ENCODE measurements at places on chromosomes 13 and 19.

DNA sequence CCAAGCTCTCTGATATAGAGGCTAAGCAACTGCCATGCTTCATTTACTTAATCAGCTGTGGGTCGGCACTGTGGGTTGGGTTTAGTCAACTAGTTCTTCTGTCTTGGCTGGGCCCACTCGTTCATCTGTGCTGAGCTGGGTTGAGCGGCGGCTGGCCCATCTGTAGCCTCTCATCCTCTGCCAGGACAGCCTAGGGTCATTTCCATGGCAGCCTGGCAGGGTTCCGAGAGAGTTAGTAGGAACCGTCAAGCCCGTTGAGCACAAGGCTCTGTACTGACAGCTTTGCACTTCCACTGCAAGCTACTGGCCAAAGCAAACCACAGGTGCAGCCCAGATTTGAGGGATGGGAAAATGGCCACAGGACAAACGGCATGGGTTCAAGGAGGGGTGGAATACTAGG is 6.6 kb upstream of the ZNF835 start:
- DNase-seq = no peak

- no peak for DNase-seq
These were observed 315.7 kb downstream of the KCTD12 start for GRCh38 chr13:76570510-76570971.

GRCh38 chr19:40797963-40798682 is 868 bp upstream of the EGLN2 start:
- DNase-seq = peak; percentile 41

DNA sequence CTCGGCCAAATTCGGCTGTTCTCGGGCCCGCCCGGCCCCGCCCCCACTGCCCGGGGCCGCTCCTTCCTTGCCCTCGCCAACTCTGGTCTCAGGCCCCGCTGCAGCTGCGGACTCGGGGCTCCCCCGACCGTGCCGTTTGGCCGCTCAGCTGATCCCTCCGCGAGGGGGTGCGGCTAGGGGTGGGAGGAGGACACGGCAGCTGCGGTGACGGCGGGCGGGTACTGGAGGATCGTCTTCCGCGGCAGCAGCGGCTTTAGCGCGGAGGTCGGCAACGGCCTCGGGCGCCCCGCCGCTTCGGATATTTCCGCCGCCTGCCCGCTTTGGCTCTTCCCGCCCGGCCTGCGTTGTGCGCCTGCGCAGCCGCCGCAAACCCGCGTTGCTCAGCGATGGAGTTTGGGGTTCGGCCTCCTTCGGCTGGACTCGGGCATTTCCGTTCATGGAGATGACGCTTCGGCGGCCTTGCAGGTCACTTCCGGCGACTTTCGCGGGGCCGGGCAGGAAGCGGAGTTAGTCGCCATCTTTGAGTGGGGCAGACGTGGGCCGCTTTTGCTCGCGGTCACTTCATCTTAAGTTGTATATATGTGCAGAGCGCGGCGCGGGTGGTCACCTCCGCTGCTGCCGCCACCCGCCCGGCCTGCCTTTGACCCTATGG is 338 bp upstream of the UBE2M start:
- DNase-seq = peak; percentile 100

- peak; percentile 17 for DNase-seq
These were observed 356.9 kb downstream of the NDFIP2 start for GRCh38 chr13:79837741-79838450.

- DNase-seq = no peak
These were observed 8.3 kb downstream of the C19orf53 start for GRCh38 chr19:13782537-13782936.

DNA sequence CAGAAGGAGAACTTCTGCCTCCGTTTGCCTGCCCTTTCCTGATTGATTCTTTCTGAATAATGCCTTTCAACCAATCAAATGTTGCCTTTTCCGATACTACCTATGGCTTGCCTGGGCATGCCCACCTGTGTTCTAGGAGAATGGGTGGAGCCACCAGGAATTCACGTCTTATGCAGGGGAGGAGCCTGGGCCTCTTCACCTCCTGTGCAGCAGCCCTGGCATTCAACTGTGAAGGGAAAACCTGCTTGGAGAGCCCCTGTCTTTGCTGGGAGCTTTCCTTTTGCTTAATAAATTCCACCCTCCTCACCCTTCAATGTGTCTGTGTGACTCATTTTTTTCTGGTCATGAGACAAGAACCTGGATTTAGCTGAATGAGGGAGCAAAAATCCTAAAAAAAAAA is 730.7 kb downstream of the UQCRFS1 start:
- DNase-seq = no peak

GRCh38 chr13:80712026-80712425 is 371.1 kb upstream of the SPRY2 start:
- DNase-seq = no peak

GRCh38 chr19:2722541-2723344 is 1.6 kb upstream of the DIRAS1 start:
- peak; percentile 54 for DNase-seq

DNA sequence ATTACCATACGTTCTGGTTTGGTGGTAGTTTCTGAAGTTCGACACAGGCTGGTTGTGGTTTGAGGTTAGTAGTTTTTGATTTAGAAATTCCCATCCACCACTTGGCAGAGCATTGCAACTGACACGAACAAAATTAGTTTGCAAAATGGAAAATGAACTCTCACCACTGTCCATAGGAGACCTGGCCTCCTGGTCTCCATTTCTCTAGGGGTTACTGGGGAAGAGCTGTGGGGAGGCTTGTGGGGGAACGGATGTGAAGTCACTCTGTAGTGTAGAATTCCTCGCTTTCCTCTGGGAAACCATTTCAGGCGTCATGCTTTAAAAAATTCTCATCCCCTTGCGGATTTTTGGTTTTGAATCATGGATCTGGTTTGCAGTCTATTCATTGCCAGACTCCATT is 321.5 kb upstream of the MAB21L1 start:
- no peak for DNase-seq

- DNase-seq = no peak
These were observed 7.4 kb downstream of the TGDS start for GRCh38 chr13:94588541-94588940.

- peak; percentile 60 for DNase-seq
These were observed 52.8 kb downstream of the TNFSF13B start for GRCh38 chr13:108322206-108322824.

- peak; percentile 88 for DNase-seq
These were observed 187.2 kb downstream of the EFNB2 start for GRCh38 chr13:106348075-106348840.

DNA sequence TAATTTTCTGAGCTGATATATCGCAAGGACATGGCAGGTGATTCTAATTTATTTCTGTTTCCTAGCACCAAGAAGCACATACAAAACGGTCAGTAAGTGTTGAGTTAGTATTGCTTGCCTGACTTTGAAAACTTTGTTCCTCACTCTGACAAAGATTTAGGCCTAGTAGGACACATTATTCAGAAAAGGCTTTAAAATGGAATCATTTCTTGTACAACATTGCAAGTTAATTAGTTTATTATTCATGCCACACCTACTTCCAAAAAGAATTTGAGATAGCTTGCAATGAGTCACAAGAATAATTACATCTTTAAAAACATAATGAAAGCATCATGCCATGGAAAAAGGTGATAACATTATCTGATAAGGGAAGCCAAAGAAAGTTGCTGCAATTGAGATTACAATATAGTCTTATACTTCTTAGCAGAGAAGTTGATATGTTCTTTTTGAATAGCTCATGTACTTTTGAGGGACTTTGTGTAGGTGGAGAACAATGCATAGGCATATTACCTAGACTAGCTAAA is 474.2 kb downstream of the KLF5 start:
- no peak for DNase-seq

- no peak for DNase-seq
These were observed 50.0 kb downstream of the LATS2 start for GRCh38 chr13:21011378-21011777.

GRCh38 chr19:17289489-17289888 is 7.8 kb downstream of the ANKLE1 start:
- DNase-seq = peak; percentile 24

DNA sequence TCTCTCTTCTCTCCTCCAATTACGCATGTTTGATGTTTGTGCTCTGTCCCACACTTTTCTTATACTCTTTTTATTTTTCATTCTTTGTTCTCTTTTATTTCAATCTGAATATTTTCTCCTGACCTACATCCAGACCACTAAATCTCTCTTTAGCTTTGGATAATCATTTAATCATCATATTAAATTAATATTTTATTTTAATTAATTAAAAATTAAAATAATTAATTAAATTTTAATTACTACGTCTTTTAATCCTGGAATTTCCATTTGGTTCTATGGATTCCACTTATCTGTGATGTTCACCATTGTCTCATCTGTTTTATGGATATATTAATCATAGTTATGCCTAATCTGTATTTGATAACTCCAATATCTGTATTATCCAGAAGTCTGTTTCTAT is 62.4 kb downstream of the SPACA7 start:
- no peak for DNase-seq

- peak; percentile 16 for DNase-seq
These were observed 59.5 kb downstream of the RAP2A start for GRCh38 chr13:97493456-97493855.

GRCh38 chr13:67036699-67037457 is 193.3 kb downstream of the PCDH9 start:
- DNase-seq = no peak

DNA sequence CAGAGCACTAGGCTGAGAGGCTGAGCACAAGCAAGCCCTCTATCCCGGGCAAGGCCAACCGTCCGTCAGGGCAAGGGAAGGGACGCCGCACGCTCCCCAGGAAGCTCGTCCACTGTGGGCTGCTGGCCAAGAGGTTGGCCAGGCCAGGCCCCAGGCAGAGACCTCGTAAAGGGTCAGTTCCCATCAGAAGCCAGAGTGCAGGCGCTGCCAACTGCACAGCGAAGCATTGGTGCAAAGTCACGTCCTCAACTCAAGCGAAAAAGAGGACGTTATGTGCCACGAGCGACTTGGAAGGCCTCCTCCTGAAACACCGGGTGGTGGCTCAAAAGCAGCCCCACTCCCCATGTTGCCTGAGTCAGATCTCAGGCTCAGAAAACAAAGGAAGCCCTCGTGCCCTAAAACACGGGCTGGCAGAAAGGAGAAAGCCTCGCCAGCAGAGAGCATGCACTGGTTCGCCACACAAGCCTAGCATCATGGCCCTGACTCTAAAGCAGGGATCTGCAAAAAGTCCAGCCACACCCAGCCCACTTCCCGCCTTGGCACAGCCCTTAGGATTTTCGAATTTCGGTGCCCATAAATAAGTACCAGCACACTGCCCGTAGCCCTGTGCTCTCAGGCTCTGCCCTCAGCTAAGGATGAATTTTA is 4.7 kb downstream of the AKAP8 start:
- no peak for DNase-seq

GRCh38 chr13:37488726-37489125 is 109.8 kb downstream of the POSTN start:
- no peak for DNase-seq

DNA sequence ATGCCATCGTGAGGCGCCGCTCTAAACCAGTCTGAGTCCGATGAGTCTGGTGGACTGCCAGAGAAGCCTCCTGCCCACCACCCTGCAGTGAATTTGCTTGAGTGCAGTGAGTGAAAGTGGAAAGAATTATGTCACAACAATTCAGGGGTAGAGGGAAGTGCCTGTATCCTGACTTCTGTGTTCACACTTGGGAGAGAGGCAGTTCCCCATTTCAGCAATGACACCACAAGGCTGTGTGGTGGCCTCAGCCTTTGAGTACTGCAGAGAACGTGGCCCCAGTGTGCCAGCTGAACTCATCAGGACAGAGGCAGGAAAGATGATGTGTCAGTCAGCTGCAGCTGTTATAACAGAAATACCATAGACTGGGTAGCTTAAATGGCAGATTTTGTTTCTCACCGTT is 155.6 kb downstream of the COG6 start:
- DNase-seq = no peak

GRCh38 chr13:101875717-101876393 is 423.4 kb downstream of the ITGBL1 start:
- DNase-seq = peak; percentile 92

DNA sequence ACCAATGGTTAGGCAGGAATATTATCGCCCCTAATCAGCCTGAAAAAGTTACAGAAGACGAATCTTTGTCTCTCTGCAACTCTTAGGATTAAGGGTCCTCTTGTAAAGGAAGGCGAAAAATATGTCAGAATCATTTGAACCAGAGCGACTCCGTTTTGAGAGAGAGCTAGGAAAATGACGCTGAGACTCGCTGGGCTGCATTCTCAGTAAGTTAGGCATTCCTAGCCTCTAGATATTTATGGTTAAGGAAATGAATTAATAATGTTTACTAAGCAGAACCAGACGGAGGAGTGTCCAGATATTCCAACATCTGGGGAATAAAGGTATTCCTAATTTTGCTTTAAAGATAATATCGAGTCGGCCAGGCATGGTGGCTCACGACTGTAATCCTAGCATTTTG is 755 bp upstream of the ZNF726 start:
- no peak for DNase-seq

DNA sequence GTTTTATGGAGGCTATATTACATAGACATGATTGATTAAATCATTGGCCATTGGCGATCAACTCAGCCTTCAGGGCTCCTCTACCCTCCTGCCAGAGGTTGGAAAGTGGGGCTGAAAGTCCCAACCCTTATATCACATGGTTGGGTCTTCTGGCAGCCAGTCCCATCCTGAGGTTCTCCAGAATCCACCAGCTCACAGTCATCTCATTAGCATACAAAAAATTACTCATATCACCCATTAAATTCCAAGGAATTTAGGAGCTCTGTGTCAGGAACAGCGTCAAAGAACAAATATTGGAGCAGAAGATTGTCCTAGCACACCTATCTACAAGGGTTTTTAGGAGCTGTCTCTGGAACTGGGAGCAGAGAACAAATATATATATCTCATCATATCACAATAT is 39.4 kb upstream of the FARP1 start:
- DNase-seq = peak; percentile 6

DNA sequence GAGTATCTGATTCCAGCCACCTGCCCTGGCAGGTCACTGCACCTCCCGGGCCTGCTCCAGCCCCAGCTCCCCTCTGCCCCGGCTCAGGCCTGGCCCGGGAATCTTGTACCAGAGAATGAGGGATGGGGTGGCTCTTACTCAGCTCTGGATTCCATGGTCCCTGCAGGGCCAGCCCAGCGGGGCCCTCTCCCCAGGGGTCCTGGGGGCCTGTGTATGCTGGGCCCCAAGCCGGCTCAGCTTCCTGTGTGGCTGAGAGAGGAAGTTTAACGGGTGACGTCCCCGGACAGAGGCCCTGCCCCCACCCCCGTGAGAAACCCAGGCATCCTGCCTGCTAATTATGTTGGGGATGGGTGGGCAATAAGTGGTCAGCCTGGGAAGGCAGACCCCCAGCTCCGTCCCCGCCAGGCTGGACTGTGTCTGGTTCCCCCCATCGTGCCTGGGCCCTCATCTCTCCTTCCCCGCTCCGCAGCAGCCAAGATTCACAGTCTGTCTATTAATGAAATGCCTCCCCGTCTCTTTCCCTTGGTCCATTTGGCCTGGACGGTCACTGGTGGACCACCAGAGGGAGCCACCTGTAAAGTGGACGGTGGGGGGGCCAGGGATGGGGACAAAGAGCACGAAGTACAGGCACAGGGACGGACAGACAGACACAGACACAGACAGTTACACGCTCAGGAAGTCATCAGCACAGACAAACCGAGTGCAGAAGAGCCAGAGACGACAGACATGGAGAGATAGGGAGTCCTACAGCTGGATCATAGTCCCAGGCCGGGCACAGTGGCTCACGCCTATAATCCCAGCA is at the start of gene DENND1C:
Gene DENND1C, minus strand, starts transcription at position 247 of the 802 bp plus-strand sequence. Its CDS starts 92 bp downstream, at position 155.
- DNase-seq = peak; percentile 35
